Esophagus muscularis mucosa (tissue), 4 donors: ENCODE measurements at places on chromosomes 11 and 22. TPM values are rescaled to one million over a fixed set of nuclear protein-coding genes. Genes with fewer than 3 reads are reported as not detected.

GRCh38 chr11:90635151-90635550 is 412.3 kb upstream of the CHORDC1 start:
- H3K36me3 ChIP-seq: no peaks in the 10 kb centered on the region
- no peak for DNase-seq
- H3K4me3 ChIP-seq: no peak overlapping the region
- no peaks in the 10 kb centered on the region for H3K4me1 ChIP-seq

- no peak for DNase-seq
- H3K27ac ChIP-seq: no peak overlapping the region
These were observed 7.0 kb upstream of the HINFP start for GRCh38 chr11:119114351-119114750.

DNA sequence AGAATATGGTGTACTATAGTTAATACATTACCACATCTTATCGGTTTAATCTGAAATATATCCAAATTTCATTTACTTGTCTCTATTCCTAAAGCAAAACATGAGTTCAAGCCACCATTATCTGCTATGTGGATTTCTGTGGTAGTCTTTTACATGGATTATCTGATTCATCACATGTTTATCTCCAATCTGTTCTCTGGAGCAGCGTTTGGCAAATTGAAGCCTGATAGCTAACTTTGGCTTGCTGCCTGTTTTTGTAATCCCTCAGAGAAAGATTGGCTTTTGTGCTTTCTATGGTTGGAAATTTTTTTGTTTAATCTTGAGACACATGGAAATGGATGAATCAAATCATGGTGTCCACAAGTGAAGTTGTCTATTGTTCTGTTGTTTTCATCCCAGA is 274.3 kb downstream of the JRKL start:
- no peaks in the 10 kb centered on the region for H3K36me3 ChIP-seq
- DNase-seq: no peak
- H3K27ac ChIP-seq: no peak overlapping the region
- H3K4me1 ChIP-seq: no peaks in the 10 kb centered on the region
- H3K27me3 ChIP-seq: no peaks in the 10 kb centered on the region

MS4A6A gene
- total RNA-seq: 53.4 TPM

NAA40 gene
- total RNA-seq: 8.8 TPM

SLC43A3 gene
- 26.6 TPM for total RNA-seq

- H3K4me3 ChIP-seq: no peak overlapping the region
- H3K27ac ChIP-seq: no peak overlapping the region
These were observed 23.9 kb upstream of the TCF20 start for GRCh38 chr22:42294034-42294985.

SCGB2A2 gene
- not detected for total RNA-seq

DNA sequence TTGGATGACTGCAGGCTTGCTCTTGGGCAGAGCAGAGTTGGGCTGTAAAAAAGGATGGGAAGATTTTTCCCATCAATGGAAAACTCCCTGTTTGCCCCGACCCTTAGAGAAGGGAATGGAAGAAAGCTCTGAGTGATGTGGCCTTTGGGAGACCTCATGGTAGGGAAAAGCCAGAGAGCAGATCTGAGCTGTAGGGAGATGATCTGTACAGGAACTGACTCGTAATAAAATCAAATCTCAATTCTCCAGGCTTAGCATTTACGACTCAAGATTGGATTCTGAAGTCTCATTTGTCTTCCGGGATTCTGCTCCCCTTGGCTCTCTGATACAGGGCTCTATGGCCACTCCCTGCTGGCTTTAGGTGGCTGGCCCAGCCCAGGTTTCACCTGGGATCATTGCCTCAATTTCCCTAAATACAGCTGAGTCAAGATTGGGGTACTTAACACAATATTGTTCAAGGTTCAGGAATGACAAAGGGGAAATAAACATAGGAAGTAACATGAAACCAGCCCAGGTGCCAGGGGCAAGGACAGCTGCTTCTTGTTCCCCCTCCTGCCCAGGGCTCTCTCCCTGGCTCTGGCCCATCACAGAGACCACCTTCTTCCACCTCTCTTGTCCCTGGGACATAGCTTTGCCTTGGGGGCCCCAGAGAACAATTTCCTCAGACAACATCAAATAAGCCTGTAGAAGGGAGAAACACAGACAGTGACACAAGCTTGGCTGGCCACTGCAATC is 38.4 kb upstream of the THY1 start:
- no peak overlapping the region for H3K27ac ChIP-seq
- no peak overlapping the region for H3K4me3 ChIP-seq
- H3K4me1 ChIP-seq: peaks cover 13% of the 10 kb centered on the region
- no peaks in the 10 kb centered on the region for H3K36me3 ChIP-seq
- no peaks in the 10 kb centered on the region for H3K27me3 ChIP-seq

GRCh38 chr22:23114721-23115020 is 27.1 kb downstream of the RSPH14 start:
- H3K27ac ChIP-seq: no peak overlapping the region
- no peaks in the 10 kb centered on the region for H3K36me3 ChIP-seq
- no peak overlapping the region for H3K4me3 ChIP-seq
- H3K4me1 ChIP-seq: peaks cover 8% of the 10 kb centered on the region
- no peaks in the 10 kb centered on the region for H3K27me3 ChIP-seq

MS4A6E gene
- not detected for total RNA-seq

- no peak overlapping the region for H3K4me3 ChIP-seq
- no peak overlapping the region for H3K27ac ChIP-seq
- H3K36me3 ChIP-seq: no peaks in the 10 kb centered on the region
- no peaks in the 10 kb centered on the region for H3K27me3 ChIP-seq
These were observed 7.5 kb upstream of the C11orf97 start for GRCh38 chr11:94504689-94505293.

- DNase-seq: no peak
- H3K27me3 ChIP-seq: no peaks in the 10 kb centered on the region
- no peak overlapping the region for H3K27ac ChIP-seq
- peaks cover 50% of the 10 kb centered on the region for H3K36me3 ChIP-seq
These were observed 28.4 kb downstream of the CCDC90B start for GRCh38 chr11:83257761-83258168.
